ENCODE measurements at places on chromosomes 3 and 15.
A peak's percentile ranks its signal among the peaks of the same experiment; 100 is the strongest.

DNA sequence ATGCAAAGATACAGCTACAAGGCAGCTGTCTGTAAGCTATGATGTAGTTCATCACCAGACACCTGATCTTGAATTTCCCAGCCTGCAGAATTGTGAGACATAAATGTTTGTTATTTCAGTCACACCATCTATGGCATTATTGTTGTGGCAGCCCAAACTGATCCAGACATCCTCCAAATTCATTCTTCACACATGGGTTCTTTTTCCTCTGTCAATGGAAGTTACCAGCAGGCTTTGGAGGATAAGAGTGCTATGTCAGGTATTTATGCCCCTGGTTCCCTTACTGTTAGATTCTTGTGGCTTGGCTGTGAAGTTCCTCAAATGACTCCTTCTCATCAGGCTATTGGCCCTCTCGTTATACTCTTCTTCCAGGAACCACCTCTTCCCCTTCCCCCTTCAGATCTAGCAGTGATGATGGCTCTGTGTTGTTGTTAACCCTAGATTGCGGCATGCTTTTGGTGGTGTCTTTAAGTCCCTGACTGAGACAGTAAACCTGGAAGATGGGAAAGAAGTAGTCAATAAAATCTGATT is 91.0 kb upstream of the CHMP2B start:
- DNase-seq, result no peak

DNA sequence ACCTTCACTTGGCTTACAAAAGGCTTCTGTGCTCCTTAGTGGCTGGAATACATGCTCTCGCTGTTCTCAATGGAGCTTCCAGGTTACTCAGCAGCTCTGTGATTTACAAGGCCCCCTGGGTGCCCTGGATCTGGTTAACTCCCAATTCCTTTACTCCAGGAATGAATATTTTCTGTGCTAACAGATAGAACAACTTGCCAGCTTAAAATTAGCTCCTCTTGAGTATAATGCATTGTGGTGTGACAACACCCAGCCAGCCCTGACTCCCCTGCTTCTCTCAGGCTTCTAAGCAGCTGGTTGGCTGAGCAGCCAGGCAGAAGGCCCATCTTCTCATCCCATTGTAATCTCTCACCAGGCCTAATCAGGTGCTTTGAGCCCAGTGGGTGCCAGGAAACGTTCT is 246.4 kb downstream of the ALCAM start:
- DNase-seq, result no peak

DNA sequence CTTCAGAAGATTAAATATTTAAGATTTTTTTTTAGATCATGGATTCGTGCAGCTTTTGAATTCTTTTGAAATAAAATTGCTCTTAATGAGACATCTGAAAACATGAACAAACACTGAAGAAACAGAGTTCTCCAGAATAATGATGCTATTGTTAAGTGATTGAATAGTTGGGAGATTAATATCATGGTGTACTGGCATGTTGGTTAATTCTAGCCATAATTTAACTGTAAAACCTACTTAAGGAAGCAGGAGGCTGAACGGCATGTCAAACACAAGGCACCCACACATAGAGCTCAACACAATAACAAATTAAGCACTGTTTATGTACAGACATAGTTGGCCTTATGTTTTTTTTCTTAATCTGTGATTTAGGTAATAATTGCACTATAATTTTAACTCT is 185.6 kb downstream of the RBMS3 start:
- no peak for DNase-seq

- no peak for DNase-seq
Measured at GRCh38 chr3:140378571-140379340, 299.1 kb upstream of the TRIM42 start.

- no peak for DNase-seq
Measured at GRCh38 chr3:52714335-52715302, 8.7 kb downstream of the SPCS1 start.

- DNase-seq, result no peak
Measured at GRCh38 chr3:15978801-15979200, 181.0 kb upstream of the ANKRD28 start.

DNA sequence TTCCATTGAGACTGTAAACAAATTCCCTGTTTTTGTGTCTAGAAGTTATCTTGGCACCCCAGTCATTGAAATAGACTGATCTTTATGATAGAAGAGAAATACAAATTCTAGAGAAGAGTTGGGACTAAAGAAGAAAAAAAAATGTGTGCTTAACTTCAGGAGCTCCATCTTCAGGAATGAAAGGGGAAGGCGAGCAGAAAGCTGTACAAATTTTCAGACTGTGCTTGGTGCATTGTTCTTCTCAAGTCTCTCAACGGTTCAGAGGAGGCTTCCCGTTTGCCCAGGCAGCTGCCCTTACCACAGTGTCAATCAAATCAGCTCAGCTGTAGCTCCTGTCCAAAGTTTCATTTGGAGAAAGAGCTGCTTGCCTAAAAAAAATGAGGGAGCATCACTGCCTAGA is 41.7 kb downstream of the OXSM start:
- DNase-seq, result peak; percentile 68

DNA sequence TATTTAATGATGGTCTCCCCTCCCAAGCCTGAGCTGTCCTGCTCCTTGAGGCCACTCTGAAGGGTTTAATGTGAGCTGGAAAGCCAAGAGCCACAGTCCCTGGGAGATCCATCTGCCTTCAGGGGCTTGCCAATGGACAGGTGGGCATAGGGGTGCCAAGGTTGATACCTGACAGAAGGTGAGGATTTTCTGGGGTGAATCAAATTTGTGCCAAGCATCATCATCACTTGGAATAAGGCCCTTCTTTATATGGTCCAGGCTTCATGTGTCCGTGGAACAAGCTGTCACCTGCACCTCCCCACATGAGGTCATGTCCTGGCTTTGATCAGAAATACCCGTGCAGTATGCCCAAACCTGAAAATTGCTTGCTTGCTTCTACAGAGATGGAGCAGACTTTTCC is 71.9 kb upstream of the CTNNB1 start:
- no peak for DNase-seq

GRCh38 chr3:169879013-169879557 is 9.3 kb upstream of the LRRC31 start:
- DNase-seq, result no peak

- DNase-seq, result peak; percentile 83
Measured at GRCh38 chr3:43707998-43708397, 17.3 kb downstream of the ABHD5 start.

Measured in foreskin fibroblast (primary cell).